NCI-H2171 (cell line): ENCODE measurements at places on chromosomes 2 and 18.

DNA sequence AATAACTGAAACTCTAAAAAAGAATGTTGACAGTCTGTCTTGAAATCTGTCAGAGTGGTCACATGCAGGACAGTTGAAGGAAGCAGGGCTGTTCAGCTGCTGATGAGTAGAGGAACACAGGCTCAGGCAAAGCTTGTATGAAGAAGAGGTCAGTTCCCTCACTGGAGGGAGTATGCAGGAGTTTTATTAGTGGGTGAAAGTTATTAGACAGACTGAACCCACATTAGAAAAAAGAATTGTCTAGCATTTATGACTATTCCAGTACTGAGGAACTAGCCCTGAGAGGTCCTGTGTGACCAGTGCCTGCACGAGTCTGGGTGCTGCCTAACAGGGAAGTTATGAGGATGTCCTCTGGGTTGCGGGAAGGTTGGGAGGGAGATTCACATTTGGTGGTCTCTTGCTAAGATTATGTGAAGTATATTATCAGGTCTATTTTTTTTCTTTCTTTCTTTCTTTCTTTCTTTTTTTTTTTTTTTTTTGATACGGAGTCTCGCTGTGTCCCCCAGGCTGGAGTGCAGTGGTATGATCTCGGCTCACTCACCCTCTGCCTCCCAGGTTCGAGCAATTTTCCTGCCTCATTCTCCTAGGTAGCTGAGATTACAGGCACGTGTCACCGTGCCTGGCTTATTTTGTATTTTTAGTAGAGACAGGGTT is 9.6 kb downstream of the TET3 start:
- DNase-seq: no peak

DNA sequence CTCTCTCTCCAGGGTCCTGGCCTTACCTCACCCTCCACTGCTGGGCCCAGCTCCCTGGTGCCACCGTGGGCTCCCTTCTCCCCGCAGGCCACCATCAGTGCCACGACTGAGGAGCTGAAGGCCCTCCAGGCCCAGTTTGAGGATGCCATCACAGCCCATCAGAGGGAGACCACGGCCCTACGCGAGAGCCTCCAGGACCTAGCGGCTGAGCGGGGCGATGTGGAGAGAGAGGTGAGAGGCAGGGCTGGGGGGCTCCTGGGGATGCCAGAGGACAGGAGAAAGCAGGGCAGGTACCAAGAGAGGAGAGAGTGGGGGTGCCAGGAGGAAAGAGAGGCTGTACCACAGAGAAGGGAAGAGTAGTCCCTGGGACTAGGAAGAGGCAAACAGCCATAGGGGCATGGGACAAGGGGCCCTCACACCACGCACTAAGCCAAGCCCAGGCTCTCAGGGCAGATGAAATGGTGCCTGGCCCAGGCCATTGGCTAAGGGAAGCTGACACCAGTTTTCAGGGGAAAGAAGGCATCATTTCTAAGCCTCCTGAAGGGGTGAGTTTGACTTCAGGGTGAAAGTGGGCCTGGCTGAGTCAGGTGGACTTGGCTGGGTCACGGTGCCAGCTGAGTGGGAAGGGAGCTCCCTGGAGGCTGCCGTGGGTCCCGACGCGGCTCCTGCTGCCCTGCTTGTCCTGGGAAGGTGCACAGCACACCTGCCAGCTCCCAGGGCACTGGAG is 39.0 kb upstream of the SNED1 start:
- DNase-seq: no peak

DNA sequence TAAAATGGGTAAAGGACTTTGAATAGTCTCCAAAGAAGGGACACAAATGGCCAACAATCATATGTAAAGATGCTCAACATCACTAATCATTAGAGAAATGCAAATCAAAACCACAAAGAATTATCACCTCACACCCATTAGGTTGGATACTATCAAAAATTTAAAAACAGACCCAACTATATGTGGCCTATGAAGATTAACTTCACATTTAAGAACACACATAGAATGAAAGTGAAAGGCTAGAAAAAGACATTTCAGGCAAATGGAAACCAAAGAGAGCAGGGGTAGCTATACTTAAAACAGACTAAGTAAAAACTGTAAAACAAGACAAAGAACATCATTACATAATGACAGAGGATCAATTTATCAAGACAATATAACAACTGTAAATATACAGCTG is 53.5 kb upstream of the ASPRV1 start:
- DNase-seq: no peak

DNA sequence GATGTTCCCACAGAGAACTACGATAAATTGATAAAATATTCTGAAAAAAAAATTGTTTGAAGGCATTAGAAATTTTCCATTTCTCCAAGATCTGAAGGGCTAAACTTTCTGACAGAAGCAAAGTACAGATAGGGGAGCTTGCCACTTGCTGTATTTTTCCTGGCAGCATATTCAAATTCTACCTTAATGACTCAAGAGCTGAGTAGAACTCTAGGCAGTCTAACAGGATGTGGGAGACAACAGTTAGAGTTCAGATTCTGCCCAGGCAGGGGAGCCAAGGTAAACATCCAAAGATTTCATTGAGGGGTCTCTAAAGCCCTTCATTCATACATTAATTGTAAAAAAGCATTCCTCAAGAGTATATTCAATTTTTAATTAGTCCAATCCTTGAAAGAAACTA is 46.0 kb upstream of the RIT2 start:
- DNase-seq: no peak

GRCh38 chr2:177984749-177985148 is 87.8 kb downstream of the PDE11A start:
- DNase-seq: no peak

DNA sequence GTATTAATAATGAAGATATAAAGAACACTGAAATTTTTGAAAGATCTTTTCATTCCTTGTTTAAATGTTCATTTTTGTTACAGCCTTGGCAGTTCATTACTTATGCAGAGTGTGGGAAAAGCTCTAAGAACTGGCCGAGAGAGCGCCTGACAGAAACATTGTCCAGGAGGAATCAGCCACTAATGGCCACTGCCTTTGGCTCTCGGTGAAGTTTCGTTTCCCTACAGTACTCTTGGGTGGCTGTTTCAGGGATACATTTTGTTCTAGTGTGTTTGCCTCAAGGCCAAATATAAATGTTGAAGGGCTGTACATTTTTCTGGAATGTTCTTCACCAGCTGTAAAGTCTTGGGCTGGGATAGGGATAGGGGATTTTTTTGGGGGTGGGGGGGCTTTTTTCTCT is 10.7 kb downstream of the SPTBN1 start:
- no peak for DNase-seq

- DNase-seq: no peak
Observed at GRCh38 chr2:6024229-6024628, 332.0 kb downstream of the SOX11 start.

DNA sequence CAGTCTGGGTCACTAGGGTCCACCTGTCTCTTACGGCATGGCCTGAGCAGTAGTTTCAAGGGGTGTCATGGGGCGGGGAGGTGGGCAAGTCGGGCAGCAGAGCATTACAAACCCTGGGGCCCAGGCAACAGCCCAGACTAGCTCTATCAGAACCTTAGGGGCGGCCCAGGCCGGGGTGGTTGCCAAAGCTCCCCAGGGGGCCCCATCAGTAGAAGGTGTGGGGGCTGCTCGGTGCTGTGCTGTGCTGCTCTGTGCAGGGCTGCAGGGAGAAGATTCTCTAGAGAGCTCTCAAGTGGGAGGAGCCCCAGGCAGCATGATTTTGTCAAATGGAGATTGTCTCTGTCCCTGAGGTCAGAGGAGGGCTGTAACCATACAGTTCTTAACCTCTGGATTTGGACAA is 36.4 kb upstream of the SLC14A1 start:
- DNase-seq: peak; percentile 46

- peak; percentile 66 for DNase-seq
Observed at GRCh38 chr2:144403933-144404332, 116.0 kb downstream of the ZEB2 start.

GRCh38 chr18:45291621-45292615 is 323.4 kb upstream of the SLC14A2 start:
- no peak for DNase-seq

DNA sequence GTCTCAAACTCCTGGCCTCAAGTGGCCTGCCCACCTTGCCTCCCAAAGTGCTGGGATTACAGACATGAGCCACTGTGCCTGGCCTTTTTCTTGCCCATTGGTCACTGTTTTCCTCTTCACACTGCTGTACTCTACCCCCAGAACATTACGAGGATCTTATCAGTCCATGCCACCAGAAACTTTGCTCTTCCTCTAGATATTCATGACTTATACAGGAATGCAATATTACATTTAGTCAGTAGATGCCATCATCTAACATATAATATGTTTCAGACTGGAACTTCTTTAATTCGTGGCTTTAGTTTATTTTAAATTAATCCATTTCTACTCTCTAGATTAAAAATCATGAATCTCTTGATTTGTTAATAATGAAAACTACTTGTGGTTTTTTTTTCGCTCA is 135.5 kb downstream of the COMMD1 start:
- no peak for DNase-seq

GRCh38 chr2:37211212-37211611 is 14.9 kb downstream of the CEBPZOS start:
- DNase-seq: no peak

DNA sequence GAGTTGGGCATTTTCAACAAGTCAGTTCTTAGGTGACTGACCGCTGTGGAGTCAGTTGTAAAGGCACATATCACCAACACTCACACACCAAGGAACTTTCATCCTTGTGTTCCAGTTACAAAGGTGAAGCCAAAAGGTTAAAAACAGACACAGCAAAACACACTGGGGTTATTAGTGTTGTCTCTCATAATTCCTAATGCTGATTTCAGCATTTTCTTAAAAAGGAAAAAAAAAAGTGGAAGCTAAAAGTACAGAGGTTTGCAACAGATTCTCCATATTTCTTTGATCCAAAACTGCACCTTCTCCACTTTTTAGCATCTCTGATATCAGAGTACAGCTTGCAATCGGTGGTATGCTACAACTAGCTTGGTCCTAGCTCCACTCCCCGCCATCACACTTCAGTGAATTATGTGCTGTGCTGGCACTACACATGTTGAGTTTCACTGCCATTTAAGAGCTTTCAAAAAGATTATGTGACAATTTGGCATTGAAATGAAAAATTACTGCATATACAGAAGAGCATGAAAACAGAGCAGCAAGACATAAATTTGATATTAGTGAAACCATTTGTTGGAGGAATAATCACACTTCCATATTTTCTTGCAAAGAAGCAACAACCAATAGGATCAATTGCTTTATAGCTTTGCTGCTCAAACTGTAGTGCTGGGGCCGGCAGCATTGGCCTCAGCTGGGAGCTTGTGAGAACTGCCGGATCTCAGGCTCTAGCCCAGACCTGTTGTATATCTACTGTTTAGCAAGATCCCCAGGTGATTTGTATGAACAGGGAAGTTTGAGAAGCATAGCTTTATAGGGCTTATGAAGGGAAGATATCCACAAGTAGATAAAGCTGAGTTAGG is 62.3 kb upstream of the DAPL1 start:
- DNase-seq: no peak

DNA sequence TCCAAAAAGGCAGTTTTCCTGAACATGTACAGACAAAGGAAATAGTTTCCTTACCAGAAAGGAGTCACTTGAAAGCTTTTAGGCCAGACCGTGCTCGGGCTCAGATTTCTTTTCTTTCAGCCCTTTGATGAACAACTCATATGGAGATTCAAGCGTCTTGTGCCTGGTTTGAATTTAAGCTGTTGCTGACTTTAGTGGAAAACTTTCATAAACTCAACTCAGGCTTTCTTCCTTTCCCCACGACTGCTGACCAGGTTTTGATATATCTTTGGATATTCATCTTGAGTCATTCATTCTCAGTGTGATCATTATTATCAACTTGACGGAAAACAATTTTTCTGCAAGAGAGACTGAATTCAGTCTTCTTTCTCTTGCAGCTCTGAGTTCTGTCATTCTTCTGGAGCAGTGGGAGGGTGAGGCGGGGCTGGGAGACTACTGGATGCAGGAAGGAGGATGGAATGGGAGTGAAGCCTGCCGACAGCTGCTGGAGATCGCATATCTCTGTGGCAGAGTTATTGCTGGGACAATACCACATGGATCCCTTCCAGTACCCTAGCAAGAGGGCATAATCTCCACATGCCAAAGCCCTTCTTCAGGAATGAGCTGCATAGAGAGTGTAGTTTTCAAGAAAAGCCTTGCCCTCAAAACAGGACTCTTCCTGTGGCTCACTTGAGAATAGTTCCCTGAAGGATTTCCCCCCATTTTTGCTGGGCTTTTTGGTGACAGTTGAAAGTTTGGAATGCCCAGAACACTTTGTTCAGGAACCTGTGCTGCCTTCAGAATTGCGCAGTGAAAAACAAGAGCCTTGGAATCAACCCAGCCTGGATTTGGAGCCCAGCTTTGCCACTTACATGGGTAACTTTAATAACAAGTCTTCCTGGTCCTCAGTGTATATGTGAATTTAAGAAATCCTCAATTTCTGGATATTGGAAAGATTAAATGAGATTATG is 364.4 kb downstream of the ZNF521 start:
- no peak for DNase-seq

DNA sequence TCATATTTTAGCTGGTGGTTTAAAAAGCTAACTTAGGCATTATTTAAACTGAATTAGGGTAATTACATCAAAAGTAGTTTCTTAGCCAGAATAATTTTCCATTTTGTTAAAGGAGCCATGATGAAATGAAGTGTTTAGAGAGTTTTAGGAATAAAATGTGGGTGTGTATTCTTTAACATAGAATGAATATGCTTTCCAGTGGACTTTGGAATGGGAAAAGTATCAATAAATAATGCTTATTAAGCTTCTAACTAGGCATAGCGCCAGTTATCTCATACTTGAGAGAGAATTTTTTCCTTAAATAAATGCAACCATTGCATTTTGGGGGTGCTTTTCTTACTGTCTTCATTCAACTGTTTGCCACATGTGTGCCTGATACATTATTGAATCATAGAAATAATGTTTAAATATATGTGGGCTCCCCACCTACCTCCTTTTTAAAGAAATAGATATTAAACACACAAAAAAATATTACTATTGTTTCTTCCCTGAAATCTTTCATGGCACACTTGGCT is 90.4 kb downstream of the CAMKMT start:
- no peak for DNase-seq

GRCh38 chr2:219042750-219043149 is 1.4 kb upstream of the CFAP65 start:
- no peak for DNase-seq

GRCh38 chr2:158966312-158966711 is 2.1 kb upstream of the TANC1 start:
- no peak for DNase-seq

DNA sequence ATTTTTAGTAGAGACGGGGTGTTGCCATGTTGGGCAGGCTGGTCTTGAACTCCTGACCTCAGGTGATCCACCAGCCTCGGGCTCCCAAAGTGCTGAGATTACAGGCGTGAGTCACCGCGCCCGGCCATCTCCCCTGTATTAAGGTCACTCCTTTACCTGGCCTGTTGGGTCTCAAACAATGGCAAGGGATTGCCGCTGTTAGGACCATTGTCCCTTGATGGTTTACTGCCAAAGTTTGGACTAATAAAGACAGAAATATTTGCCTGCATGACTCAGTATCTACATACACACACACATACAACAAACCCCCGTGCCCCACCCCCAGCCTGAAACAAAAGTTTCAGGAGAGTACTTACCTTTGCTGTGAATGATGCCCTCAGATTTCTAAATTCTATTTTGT is 16.5 kb downstream of the PARD3B start:
- no peak for DNase-seq

GRCh38 chr2:37477921-37478320 is 133.5 kb downstream of the QPCT start:
- DNase-seq: no peak
